ENCODE measurements at places on chromosomes 12 and 14. TPM values are rescaled to one million over a fixed set of nuclear protein-coding genes. Genes with fewer than 3 reads are reported as not detected.

KRT85 gene
- total RNA-seq = not detected

RPS6KL1 gene
- total RNA-seq = 14.7 TPM

KRT6A gene
- not detected for total RNA-seq

RPAP3 gene
- 18.2 TPM for total RNA-seq

DEPDC4 gene
- total RNA-seq = 1.7 TPM

DYRK4 gene
- 24.5 TPM for total RNA-seq
